ENCODE measurements at places on chromosomes 6 and 20.

GRCh38 chr20:62742550-62742949 is 33.9 kb downstream of the NTSR1 start:
- no peak for DNase-seq

DNA sequence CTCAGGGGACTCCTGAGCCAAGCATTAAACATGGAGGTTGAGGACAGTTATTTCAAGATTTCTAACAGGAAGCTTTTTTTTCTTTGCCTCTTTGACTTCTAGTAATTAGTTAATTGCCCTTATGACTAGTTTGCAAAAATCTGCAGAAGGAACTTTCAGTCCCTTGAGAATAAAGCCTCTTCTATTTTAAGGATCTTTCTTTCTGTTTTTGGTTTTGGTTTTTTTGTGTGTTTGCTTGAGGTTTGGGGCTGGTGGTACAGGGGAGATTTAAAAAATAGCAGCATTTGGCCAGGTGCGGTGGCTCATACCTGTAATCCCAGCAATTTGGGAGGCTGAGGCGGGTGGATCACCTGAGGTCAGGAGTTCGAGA is 259.3 kb downstream of the BMP7 start:
- DNase-seq = peak; percentile 21

- no peak for DNase-seq
These were observed 85.7 kb upstream of the DOK5 start for GRCh38 chr20:54389596-54390280.

DNA sequence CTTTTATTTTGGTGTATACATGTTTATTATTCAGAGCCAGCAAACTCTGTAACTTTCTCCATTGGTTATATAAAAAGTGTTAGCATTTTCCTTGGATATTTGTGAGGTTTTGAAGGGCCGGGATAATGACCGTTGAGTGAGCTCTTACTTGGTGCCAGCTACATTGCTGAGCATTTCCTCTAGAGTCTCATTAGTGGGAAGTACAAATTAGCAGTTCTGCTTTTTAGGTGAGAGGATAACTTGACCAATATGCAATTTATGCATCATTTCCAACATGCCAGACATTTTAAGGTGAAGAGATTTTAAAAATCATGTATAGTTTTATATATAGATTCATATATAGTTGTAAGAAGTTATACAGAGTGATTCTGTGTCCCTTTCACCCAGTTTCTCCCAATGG is 84.3 kb downstream of the CARMIL1 start:
- no peak for DNase-seq

GRCh38 chr20:11170565-11170964 is 496.8 kb upstream of the JAG1 start:
- DNase-seq = no peak

- no peak for DNase-seq
These were observed 26.9 kb downstream of the BICRAL start for GRCh38 chr6:42808492-42809483.

GRCh38 chr6:64013011-64013410 is 377.4 kb downstream of the PHF3 start:
- DNase-seq = no peak

DNA sequence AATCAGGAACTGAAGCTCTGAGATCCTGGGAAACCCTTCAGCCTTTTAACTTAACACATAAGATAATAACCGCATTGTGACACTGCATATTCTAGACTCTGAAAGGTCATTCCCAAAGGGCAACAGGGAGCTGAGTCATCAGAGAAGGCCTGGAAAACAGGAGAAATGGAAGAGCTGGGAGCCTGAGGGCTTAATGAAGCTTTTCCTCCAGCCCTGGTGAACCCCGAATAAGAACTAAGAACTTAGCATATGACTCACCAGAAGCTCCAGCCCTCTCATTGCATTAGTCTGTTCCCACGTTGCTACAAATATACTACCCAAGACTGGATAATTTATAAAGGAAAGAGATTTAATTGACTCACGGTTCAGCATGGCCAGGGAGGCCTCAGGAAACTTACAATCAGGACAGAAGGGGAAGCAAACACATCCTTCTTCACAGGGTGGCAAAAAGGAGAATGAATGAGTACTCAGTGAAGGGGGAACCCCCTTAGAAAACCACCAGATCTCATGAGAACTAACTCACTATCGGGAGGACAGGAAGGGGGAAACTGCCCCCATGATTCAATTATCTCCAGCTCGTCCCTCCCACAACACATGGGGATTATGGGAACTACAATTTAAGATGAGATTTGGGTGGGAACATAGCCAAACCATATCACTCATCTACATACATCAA is 648.5 kb downstream of the TFAP2A start:
- DNase-seq = peak; percentile 6

- no peak for DNase-seq
These were observed 140.0 kb downstream of the CFAP61 start for GRCh38 chr20:20192366-20192765.

DNA sequence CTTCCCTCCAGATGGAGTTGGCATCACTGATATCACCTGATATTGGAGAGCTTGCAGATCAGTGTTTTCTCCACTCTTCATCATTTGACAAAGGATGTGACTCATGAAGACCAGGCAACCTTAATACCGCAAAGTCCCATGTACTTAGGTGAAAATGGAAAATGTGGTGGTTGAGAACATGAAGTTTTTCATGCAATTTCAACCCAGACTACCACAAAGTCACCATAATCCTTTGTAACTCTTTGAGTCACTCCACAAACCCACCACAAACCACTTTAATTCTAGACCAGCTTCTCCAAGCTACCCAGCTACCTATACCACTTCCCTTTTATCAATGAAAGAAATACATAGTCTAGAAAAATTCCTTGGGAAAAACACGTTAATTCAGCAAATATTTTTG is 7.1 kb downstream of the NHLRC1 start:
- no peak for DNase-seq

DNA sequence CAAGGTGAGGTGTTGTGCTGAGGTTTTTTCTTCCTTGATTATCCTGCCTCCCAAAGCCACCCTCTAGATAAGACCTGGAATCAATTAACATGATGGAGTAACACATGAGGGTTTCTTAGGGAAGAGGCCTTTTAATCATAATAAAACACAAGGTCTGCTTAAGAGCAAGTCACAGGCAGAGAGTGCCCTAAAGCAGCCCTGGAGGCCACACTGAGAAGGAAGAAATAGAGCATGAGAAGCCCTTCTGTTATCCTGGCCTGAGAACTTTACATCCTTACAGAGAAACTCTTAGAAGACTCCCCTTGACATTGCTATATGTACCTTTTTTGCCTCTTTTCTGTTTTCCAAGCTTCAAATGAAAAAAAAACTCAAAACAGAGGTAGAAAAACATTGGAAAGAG is 132.3 kb downstream of the CEP57L1 start:
- no peak for DNase-seq

- DNase-seq = peak; percentile 79
These were observed 43.7 kb upstream of the HFE start for GRCh38 chr6:26043384-26044139.

DNA sequence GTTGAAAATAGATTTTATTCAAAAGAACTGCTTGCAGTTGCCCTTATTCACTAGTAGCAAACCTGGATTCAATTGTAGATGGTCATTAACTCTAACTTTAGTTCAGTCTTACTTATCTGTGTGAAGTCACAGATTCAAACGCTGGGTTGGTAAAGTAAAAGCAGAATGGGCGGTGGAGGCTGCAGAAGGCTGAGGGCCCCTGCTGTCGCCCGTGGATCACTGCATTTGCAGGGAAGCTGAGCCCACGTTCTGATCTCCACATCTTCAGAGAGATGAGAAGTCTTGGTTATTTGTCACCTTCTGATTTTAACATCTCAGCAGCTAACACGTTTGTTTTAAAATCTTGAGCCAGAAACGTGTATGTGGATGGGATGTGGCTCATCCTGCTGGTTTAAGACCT is 75.1 kb downstream of the SNX9 start:
- no peak for DNase-seq

GRCh38 chr6:146315381-146316174 is 228.1 kb upstream of the RAB32 start:
- no peak for DNase-seq
